ENCODE measurements at places on chromosomes 6 and 20. TPM values are rescaled to one million over a fixed set of nuclear protein-coding genes. Genes with fewer than 3 reads are reported as not detected.

DNA sequence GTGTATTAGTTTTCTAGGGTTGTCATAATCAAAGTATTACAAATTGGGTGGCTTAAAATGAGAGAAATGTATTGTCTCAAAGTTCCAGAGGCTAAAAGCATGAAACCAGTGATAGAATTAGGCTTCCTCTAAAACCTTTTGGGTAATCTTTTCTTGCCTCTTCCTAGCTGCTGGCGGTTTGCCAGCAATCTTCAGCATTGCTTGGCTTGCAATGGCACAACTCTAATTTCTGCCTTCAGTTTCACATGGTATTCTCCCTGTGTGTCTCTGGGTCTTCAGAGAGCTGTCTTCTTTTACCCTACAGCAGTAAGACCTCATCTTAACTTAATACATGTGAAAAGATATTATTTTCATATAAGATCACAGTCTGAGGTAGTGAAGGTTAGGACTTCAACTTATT lies 479.1 kb upstream of the GJE1 start:
- peak; percentile 33 for DNase-seq

The SYCP2 gene
- 0.78 TPM for total RNA-seq

The TMEM217 gene
- 0.35 TPM for total RNA-seq

DNA sequence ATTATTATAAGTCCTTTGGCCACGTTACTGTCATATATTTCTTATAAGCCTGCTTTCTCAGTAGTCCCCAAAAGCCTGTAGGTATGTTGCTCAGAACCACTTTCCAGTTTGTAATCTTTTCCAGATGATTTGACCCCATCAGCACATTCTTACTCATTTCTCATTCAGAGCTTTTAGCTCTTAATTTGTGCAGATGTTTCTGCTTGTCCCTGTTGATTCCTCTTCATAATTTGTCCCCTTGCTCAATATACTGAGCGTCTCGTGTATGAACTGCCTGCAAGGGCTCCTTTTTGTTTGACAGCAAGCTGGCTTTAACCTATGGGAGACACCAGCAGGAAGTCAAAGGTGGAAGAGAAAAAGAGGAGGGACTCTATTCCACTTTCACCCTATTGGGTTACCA lies 733.8 kb upstream of the GJE1 start:
- no peak for DNase-seq

- no peak for DNase-seq
Measured at GRCh38 chr6:129747588-129748112, 37.7 kb upstream of the ARHGAP18 start.

DNA sequence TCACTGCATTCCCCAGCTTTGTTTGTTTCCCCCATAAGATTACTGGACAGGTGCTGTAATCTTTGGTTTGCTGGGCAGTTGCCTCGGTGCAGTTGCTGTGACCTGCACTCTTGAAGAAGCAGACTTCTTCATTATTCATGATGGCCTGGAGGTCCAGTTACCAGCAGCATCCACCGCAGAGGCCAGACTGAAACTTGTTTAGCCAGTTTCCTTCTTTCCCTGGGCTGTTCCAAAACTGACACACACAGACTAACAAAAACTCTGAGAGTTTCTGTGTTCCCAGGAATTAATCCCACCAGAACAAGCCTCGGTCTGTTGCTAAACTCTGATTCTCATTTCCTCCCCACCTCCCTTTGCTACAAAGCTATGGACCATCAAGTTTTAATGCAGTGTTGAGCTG lies 144.1 kb downstream of the QRSL1 start:
- peak; percentile 49 for DNase-seq

- DNase-seq = peak; percentile 46
Measured at GRCh38 chr20:31485450-31486339, 10.6 kb downstream of the REM1 start.

- no peak for DNase-seq
Measured at GRCh38 chr6:10425176-10425974, 10.5 kb upstream of the TFAP2A start.
